ENCODE measurements at places on chromosomes 5 and 9. TPM values are rescaled to one million over a fixed set of nuclear protein-coding genes. Genes with fewer than 3 reads are reported as not detected.

DMAC1 gene
- 8.7 TPM for total RNA-seq

DOCK2 gene
- total RNA-seq: 4.4 TPM

DMGDH gene
- 2.7 TPM for total RNA-seq

F2RL2 gene
- 5.4 TPM for total RNA-seq

CD74 gene
- 1.8 TPM for total RNA-seq

INSL6 gene
- total RNA-seq: not detected

FBP1 gene
- total RNA-seq: not detected

CCL27 gene
- total RNA-seq: not detected

TMEM38B gene
- total RNA-seq: 8.7 TPM

MLANA gene
- total RNA-seq: not detected

GAS1 gene
- 85.8 TPM for total RNA-seq
